ENCODE measurements at places on chromosomes 2 and 18.
A peak's percentile ranks its signal among the peaks of the same experiment; 100 is the strongest.

DNA sequence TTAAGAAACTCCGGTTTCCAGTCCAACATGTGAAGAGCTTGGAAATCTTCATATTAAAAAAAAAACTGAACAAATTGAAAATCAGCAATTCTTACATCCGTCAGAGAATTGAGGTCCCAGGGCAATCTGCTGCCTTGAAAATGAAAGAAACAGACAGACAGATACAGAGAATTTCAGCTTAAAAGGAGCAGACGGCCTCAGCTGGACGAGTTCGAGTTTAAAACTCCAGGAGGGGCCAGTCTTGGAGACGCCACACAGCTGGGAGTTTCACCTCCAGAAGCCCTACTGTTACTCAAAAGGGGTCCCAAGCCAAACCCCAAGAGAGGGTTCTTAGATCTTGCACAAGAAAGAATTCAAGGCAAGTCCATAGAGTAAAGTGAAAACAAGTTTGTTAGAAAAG is 226.5 kb upstream of the ARL4C start:
- DNase-seq, result no peak

GRCh38 chr2:75002007-75002406 is 43.6 kb downstream of the POLE4 start:
- no peak for DNase-seq

DNA sequence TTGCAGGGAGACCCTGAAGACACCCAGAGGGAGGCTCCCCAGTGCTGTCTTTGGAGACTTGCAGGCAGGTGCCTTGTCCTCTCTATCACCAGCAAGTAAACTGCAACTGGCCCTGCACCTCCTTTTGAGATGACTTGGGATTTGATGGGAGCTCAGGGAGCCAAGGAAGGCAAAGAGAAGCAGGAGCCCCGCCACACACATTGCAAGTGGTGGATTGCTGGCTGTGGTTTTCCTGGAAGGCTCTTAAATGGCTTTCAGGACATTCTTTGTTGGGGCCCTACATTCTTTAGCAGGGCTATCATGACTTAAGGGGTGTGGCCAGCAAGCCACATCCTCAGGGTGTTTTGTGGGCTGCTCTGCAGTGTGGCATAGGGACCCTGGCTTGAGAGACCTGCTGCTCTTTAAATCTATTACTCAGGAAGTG is 39.9 kb upstream of the CDC42EP3 start:
- no peak for DNase-seq

DNA sequence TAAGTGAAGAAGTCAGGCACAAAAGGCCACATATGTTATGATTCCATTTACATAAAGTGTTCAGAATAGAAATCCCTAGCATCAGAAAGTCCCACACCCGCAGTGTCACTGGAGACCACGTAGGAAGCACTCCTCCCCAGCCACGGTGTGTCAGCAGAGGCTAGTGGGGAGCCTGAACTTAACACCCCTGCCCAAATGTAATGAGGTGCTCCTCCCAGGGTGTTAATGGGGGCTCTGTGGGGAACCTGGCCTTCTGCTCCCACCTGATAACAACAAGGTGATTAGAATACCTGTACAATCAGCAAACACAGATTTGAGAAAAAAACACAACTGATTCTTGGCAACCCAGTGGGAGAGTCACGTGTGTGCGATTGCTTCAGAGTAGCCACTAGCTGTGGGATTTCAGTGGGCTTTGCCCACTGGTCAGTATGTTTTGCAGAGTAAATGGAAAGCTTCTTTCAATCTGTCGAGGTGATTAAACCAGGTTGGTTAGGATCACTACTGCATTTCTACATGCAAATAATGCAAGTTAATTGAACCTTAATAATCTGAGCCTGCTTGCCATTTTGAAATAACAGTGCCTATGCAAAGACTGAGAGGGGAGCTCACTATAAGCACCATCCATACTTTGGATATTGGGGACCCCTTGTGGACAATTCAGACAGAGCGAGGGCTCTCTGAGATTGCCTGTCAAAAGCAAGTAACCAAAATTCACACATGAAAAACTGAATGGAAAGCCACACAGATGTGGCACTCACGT is 20.6 kb upstream of the ATRAID start:
- peak; percentile 87 for DNase-seq

- DNase-seq, result no peak
Observed at GRCh38 chr2:147888680-147889079, 43.9 kb downstream of the ACVR2A start.

GRCh38 chr2:35199298-35199697 is 1156.3 kb upstream of the CRIM1 start:
- DNase-seq, result no peak

- DNase-seq, result no peak
Observed at GRCh38 chr2:45647986-45648520, 3.4 kb upstream of the PRKCE start.

GRCh38 chr2:47560107-47560819 is 157.3 kb downstream of the MSH2 start:
- no peak for DNase-seq

GRCh38 chr2:149816756-149817551 is 229.4 kb upstream of the MMADHC start:
- no peak for DNase-seq

GRCh38 chr2:159873258-159873657 is 75.2 kb upstream of the CD302 start:
- peak; percentile 41 for DNase-seq

GRCh38 chr2:52526735-52527134 is 1240.9 kb upstream of the CHAC2 start:
- no peak for DNase-seq

DNA sequence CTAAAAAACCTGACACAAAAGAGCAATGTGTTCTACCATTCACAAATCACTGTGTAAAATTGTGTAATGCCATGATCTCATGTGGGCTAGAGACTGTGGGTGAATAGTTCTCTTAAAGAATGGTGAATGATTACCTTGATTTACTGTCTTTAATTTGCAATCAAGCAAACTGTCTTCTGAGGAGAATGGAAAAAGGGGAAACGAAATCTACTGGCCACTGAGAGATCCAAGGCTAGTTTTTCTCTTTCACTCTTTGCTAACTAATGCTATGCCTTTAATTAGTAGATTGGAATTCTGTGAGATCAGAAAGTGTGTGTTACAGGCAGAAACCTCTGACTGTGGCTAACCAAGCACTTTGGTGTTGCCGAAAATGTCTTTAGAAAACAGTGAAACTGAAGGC is 422.7 kb downstream of the TGIF1 start:
- no peak for DNase-seq

GRCh38 chr18:77131652-77132368 is 773 bp downstream of the MBP start:
- DNase-seq, result peak; percentile 43

DNA sequence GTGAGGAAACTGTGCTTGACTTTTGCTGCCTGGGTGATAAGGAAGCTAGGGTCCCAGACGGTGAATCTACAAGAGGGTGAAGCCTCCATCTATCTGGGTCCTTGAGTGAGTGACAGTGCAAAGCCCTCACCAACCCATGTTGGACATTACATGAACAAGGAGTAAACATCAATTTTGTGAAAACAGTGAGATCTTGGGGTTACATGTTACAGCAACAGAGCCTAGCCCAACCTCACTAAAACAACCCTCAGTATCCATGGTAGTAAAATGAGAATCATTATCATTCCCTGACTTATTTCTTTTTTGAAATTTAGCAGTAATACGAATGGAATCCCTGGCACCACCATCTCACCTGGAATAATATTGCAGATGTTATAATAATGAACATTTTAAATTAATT is 103.4 kb downstream of the TSN start:
- DNase-seq, result no peak

- DNase-seq, result no peak
Observed at GRCh38 chr2:65985986-65986385, 448.9 kb upstream of the MEIS1 start.

DNA sequence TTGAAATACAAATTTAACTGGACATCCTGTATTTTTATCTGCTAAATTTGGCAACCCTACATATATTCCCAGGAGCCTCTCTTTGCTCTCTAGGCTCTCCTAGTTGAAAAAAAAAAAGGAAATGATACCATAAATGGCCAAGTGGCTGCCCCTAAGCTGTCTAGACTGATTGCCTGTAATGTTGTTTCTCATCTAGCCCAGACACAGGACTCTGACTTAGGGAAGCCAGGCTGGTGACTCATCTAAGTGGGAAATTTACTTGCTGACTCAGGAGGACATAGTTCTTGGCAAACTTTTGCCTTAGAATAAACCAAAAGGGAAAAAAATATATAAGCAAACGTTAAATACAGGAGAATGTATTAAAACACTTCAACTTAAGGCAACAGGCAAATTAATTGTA is 14.6 kb upstream of the ITGAV start:
- no peak for DNase-seq

GRCh38 chr2:166727095-166727494 is 161.2 kb upstream of the XIRP2 start:
- peak; percentile 2 for DNase-seq

- DNase-seq, result peak; percentile 33
Observed at GRCh38 chr2:219430633-219431615, 3.7 kb upstream of the SPEG start.

DNA sequence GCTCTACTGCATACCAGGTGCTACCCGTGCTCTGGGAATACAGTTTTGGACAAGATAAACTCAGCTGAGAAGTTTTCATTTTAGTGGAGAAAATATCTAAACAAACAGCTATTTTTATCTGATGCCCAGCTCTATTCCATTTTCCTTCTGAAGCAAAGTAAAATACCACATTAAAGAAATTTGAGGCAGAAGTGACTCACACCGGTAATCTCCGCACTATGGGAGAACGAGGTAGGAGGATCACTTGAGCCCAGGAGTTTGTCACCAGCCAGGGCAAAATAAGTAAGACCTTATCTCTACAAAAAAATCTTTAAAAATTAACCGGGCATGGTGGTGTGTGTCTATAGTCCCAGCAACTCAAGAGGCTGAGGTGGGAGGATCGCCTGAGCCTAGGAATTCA is 416.2 kb upstream of the LYPD1 start:
- DNase-seq, result no peak

- DNase-seq, result peak; percentile 82
Observed at GRCh38 chr2:226791056-226791486, 8.5 kb downstream of the IRS1 start.

GRCh38 chr2:113173542-113174375 is at the start of gene PSD4:
Gene PSD4 (plus strand): TSS chr2:113173971. CDS start chr2:113182457, 8,486 bp downstream.
- peak; percentile 89 for DNase-seq

DNA sequence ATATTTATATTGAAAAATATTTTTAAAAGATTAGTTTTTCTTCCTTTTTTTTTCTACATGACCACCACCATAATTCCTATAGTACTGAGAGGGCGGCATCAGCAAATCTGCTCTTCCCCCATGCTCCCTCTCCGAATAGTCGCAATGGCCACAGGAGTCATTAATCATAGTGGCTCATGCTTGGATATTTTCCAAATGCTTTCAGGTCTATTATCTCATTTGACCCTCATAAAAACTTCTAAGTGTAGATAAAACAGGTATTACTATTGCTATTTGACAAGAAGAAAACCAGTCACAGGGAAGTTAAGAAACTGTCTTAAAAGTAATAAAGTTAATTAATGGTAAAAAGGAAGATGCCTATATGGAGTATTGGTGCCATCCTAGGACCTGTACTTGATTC is 440.7 kb downstream of the CMPK2 start:
- DNase-seq, result no peak

DNA sequence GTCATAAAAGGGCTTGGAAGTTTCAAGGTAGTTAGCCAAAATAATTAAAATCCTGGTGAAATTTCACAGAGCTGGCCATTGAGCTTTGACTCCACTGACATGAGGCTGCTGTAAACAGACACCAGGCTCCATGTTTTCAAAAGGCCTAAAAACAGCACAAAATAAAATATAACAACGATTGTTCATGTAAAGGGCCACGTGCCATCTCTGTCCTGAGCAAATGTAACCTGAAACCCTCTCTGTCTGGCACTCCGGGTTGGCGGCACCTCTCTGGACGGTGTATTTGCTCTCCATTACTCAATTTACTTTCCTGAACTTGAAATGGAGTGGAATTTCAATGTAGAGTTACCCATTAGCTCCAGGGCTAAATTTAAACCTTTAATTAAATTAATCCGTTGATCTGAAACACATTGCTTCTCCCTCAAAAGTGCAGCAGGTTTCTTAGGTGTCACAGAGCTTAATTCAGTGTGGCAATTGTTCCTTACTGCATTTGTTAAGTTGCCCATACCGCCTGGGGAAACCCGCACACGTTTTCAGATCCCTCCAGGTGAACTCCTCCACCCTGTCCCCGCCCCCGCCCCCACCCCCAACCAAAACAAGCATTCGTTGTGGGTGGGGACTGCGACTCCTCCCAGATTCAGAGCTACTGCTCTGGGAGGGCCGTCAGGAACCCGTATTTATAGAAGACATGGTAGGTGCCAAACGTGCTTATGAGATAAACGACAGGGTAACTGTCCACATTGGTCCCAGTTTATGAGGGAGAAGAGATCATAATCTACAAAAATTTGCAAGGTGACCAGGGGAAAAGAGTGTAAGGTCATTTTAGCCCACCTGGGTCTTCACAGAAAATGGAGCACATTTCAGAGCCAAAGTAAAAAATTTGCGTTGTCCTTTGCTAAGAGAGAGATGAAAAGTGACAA is 1.2 kb upstream of the CABLES1 start:
- peak; percentile 64 for DNase-seq

- DNase-seq, result no peak
Observed at GRCh38 chr2:222013889-222014288, 284.9 kb downstream of the PAX3 start.

- peak; percentile 26 for DNase-seq
Observed at GRCh38 chr2:191637182-191638078, 40.5 kb upstream of the NABP1 start.

DNA sequence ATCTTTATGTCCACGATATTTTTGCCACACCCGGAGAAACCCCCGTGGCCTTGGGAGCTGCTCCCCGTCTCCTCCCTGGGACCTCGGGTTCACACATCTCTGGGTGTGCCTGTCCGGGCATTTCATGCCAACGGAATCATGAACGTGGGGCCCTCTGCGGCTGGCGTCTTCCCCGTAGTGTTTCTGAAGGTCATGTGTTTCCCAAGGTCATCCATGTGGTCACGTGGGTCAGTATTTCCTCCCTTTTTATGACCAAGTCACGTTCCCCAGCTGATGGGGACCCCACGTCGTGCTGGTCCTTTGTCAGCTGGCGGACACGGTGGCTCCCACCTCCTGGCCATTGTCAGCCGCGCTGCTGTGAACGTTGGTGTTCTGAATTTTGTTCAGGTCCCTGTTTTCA is 135.7 kb downstream of the NFATC1 start:
- DNase-seq, result no peak

DNA sequence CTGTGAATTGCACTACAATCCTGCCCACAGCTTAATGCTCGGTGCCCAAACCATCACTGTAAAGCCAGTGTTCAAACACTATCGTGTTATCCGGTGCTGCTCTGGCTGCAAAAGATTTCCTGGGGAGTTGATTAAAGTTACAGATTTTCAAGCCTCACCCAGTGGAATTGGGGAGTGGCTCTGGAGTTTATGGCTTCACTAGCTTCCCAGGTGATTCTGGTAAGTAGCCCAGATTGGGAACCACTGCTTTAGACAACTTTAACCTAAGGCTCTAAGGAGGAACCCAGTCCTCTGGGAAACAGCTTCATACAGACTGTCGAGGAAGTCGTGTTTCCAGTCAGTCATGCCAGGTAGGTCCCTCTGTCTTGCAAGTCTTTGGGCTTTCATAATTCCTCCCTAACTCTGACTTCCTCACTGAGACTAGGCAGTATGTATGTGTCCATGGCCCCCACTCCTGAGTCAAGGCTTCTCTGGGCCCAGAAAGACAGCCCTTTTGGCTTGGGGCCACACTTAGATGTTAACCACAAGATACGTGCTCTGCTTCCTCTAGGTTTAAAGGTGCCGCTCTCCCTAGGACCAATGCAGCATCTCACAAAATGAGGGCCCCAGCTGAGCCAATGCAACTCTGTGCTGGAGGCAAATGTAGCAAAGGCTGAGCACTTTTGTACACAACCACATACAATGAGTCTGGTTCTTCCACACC is 299.7 kb downstream of the PRKCE start:
- no peak for DNase-seq

GRCh38 chr2:2866459-2866858 is 511.2 kb downstream of the EIPR1 start:
- no peak for DNase-seq

Measured in NAMALWA (cell line).